ENCODE measurements at places on chromosomes 5 and 9.

GRCh38 chr9:97756991-97757390, 59.9 kb upstream of the XPA start:
- no peak for DNase-seq

DNA sequence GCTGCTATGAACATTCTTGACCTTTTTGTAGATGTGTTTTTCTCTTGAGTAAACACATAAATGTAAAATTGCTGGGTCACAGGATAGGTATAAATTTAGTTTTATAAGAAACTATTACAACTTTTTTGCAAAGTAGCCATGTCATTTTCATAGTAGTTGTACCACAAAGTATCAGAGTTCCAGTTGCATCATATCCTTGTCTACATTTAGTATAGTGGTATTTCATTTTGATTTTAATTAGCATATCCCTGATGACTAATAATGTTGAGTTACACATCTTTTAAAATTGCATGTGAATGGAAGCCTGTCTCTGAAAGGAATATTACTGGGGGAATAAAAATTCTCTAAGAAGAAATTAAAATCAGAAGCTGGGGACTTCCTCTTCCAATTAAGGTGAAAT, 85.4 kb downstream of the TMEM161B start:
- DNase-seq = no peak

- no peak for DNase-seq
These were observed 212.3 kb downstream of the ERCC6L2 start for GRCh38 chr9:96087669-96088299.

GRCh38 chr9:100525563-100525962, 52.3 kb upstream of the CAVIN4 start:
- DNase-seq = no peak

GRCh38 chr5:115894342-115894741, 52.6 kb downstream of the AP3S1 start:
- no peak for DNase-seq
